ENCODE measurements at places on chromosomes 12 and 14. TPM values are rescaled to one million over a fixed set of nuclear protein-coding genes. Genes with fewer than 3 reads are reported as not detected.

PRPH gene
- polyA plus RNA-seq: not detected

DNA sequence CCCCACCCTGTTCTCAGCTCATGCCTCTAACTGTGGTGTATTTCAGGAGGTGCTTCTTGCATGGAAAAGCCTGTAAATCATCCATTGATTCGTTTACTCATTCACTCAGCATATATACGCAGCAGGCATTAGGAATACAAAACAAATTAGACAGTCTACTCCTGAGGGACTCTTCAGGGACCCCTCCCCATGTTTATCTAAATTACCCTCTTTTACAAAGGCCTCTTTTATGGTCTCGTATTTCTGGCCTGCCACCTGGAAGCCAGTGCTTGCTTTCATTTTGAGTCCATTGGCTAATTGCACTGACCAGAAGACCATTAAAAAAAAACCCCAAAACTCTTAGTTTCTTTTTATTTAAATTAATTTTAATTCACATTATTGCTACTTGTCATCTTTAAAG is 134.4 kb downstream of the DACT1 start:
- no peak for DNase-seq

DNA sequence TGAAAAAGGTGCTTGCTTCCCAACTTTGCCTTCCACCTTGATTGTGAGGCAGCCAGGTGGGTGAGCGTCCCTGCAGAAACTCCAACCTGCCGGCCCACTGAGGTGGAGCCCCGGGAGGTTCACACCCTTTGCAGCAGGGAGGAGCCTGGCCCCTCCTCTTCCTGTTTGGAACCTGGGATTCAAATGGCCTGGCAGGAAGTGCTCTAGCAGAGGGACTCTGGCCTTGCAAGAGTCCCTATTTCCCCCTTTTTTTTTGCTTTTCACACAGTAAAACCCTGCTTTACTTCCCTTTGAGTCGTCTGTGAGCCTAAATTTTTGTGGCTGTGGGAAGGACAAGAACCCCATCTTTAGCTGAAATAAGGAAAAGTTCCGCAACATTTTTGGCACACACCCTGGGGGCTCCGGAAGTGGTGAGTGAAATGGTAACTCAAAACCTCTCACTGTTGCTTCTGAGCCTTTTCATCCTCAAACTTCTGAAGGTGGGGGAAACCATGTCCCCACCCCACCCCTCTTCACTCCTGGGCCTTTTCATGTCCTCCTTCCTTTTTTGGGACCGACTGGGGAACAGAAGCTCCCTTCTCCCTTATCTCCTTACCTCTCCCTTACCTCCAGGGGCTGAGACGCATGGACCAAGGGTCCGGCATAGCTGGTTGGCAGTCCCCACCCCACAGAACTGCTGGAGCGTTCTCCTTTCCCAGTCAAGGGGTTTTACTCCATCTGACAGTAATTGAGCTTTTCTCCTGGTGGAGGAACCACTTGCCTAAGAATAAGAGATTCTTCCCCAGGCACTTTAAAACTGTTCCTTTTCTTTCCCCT is 102.0 kb downstream of the KCNMB4 start:
- no peak for DNase-seq

DNA sequence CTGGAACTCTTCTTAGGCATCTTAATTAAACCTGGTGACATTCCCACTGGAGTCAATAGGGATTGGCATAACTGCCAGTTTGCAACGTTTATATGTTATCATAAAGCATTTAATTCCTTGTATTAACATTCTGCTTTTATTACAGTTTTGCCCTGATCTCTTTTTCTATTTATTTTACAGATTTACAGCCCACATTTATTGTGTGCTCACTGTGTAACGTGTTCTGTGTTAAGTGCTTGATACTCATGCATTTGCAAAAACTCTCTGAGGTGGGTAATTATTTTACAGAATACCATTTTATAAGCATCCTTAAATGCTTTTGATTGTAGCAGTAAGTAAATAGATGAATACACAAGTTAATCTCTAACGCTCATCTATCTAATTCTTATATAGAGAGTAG is 341.5 kb upstream of the FAR2 start:
- no peak for DNase-seq

DNA sequence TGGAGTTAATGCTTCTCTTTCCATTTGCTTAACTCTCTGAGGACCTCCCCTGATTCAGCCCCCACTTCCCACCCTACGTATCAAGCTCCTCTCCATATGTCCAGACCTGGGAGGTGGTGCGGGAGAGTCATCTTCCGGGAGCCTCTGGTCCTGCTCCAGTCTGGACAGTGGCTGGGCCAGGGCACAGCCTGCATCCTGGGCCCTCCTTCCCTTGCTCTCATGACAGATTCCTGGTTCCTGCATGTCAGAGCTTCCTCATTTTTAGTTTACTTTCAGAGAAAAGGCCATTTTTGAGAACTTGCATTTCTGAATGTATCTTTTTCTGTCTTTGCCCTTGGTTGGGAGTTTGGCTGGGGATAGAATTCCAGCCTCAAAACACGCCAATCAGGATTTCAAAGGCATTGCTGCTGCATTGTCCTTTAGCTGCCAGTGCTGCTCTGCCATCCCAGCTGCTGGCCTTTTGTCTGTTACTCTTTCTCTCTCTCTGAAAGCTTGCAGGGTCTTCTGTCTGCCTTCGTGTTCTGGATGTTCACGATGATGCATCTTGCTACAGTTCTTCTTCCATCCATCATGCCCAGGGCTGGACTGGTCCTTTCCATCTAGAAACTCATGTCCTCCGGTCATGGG is 54.7 kb downstream of the SLC6A12 start:
- no peak for DNase-seq

OAS1 gene
- 0.19 TPM for polyA plus RNA-seq

DNA sequence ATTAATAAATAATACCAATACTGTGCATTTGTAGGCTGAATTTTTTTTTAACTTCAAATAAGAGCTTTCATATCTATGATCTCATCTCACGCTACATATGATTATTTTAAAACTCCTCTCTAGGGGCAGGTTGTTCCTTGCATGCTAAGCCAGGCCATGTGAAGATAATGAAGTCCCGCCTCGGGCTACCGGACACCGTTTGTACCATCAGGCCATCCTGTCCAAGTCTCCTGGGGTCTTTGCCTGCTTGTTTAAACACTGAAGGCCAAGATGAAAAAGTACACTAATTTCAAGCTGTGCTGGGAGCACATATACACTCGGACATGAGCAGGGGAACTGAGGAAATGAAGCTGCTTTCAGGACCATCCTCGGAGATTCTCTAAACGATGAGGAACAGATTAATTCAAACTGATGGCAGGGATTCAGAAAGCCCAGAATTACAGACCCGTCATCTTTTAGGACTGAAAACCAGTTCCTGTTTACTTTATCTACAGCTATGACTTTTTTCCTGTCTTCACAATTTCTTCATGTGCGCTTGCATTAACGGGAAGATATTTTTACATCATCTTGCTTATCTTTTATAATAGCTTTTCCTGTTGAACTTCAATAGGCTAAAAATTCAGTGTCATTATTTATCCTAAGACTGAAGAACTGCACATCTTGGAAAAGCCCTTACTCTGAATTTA is 6.3 kb upstream of the ABHD12B start:
- peak; percentile 34 for DNase-seq

- no peak for DNase-seq
Measured at GRCh38 chr12:65867394-65867793, 43.1 kb downstream of the HMGA2 start.

DNA sequence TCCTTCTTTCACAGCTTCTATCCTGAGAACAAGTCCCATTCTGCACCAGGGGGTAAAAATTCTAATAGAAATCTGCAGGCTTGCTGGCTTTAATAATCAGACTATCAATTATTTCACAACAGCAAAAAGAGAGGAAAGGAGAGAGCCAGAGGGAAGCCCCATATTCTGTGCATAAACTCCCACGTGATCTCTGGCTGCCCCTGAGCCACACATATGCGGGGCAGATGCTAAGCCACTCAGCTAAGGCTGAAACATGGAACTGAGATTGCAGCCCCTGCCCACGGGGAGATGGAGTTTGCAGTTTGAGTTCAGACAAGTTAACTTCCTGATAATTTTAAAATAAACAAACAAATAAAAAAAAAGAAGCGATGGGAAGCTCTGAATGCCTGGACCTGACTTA is 254.4 kb upstream of the CCDC196 start:
- DNase-seq: no peak

- DNase-seq: no peak
Measured at GRCh38 chr12:54159140-54159539, 29.6 kb downstream of the SMUG1 start.

- no peak for DNase-seq
Measured at GRCh38 chr12:89189448-89189847, 162.9 kb downstream of the DUSP6 start.

DNA sequence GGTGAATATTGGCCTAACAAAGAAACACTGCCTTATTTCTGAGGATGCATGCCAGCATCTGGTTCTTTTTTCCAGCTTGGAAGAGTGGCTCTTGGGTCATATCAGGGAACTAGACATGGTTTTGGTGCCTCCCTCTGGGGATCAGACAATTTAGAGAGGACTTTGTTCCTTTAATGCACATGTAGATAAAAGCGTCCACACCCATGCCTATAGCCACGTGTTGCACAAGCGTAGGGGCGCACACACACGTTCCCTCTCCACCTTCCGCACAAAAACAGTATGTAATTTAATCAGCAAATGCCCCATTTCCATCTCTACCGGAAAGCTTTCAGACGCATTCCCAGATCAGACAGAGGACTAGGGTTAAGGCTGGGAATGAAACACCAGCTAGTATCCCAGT is 61.7 kb upstream of the RIC8B start:
- no peak for DNase-seq
